ENCODE measurements at places on chromosomes 1 and 21.

DNA sequence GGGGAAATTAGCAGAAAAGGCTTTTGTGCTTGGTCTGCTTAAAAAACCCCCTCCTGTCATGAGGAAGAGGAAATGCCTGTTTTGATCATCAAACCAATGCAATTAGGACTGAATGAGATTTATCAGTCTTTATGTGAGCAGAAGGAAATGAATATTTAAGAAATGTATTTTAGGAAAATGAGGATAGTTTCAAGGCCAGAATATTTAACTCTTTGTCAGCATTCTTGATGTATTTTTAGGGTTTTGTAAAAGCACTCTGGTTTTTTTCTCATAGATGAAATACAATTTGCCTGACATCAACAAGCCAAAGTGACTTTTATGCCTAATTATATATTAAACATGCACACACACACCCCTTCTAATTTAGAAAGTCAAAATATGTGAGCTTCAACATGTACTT lies 213.8 kb downstream of the GRIK1 start:
- DNase-seq = no peak

- no peak for DNase-seq
These were observed 151.9 kb downstream of the MAGI3 start for GRCh38 chr1:113542221-113542701.

DNA sequence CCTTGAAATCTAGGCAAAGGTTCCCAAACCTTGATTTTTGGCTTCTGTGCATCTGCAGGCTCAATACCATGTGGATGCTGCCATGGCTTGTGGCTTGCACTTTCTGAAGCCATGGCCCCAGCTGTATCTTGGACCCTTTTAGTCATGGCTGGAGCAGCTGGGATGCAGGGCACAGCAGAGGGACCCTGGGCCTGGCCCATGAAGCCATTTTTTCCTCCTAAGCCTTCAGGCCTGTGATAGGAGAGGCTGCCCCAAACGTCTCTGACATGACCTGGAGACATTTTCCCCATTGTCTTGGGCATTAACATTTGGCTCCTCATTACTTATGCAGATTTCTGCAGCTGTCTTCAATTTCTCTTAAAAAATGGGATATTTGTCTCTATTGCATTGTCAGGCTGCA lies 97.4 kb downstream of the NPHS2 start:
- no peak for DNase-seq

- no peak for DNase-seq
These were observed 33.5 kb downstream of the RXRG start for GRCh38 chr1:165411396-165411795.

DNA sequence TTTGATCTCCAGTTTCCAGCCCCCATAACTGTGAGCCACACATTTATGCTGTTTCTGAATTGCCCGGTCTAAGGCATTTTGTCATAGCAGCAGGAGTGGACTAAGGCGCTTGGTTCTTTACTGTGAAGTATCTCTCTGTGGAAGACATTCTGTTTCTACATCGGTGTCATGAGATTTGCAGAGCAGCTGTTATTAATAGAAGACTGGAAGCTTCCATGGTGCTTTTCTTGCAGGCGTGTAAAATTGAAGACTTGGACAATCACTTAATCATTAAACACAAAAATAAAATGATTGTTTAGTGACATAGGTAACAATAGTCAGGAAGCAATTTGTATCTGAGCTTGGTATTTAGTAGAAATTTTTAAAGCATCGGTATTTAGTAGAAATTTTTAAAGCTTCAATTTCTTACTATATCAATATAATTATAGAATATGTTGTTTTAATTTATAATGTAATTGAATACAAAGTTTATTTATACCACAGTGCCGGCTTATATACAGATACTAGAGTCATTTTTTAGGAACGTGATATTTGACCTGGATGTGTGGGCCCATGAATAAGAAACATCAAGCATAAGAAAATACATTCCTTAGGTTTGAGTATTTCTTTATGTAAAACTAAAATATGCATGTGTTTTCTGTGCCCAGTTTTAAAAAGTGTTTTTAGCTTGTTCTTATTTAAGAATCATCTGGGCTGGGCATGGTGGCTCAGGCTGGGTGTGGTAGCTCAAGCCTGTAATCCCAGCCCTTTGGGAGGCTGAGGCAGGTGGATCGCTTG lies 60.6 kb upstream of the COL6A1 start:
- DNase-seq = no peak

GRCh38 chr1:54287176-54287650 lies 87.2 kb downstream of the MRPL37 start:
- peak; percentile 37 for DNase-seq

DNA sequence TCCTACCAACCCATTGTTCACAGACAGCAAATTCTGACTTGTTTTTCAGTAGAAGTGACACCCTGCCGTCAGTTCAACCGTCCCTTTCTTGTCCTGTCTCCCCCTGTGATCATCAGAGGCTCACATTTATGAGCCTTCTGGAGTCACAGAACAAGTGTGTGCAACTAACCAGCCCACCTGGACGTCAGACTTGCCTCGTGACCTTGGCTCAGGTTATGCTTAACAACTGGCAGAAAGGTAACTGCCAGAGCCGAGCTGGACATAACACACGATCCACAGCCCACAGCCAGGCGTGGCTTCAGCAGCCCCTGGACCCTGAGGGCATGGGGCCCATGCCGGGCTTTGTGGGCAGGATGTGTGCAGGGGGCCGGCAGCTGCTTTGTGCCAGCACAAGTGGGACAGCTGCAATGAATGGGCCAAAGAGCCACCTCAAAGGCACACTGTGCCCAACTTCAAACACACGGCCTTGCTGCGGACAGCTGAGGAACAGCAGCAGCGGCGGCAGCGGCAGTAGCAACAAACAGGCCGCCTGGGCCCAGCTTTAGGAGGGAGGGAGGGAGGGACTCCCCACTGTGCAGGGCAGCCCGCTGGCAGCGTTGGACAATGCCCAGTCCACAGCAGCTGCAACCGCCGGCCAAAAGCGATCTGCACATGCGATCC lies 103.9 kb downstream of the ZBTB18 start:
- DNase-seq = no peak

- DNase-seq = no peak
These were observed 5.7 kb upstream of the CAP1 start for GRCh38 chr1:40034869-40035268.

DNA sequence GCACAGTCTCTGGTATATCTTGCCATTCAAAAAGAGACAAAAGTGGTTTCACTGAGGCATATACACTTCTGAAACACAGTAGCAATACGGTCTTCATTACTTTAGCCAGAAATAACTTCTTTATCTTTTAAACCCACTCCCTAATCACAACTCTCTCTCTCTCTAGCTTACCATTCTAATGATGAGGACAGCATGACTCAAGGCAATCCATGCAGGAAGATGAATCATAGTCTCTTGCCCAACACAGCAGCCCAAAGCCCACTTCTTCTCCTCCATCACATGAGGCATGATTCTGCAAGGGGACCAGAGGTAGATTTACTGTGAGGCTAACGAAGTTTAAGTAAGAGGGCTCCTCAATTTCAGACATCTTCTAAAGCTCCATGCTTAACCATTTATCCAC lies 285.0 kb upstream of the NR5A2 start:
- DNase-seq = no peak

DNA sequence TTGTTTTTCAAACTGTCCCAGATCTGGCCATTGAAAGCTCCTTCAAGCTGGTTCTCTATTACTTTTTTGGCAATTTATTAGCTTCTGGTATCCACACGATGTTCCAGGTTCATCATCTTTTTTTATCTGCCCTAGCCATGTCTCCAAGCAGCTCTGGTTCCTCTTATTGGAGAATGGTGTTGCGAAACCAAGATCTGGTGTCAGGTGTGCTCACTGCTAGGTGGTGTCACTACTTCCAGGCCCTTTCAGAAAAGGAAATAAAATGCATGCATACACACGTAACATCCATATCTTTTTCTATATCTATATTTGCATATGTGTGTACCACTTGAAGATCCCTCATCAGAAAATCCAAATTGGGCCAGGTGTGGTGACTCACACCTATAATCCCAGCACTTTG lies 53.3 kb downstream of the GATAD2B start:
- DNase-seq = no peak

- no peak for DNase-seq
These were observed 308.2 kb downstream of the BRINP3 start for GRCh38 chr1:190169311-190170067.

DNA sequence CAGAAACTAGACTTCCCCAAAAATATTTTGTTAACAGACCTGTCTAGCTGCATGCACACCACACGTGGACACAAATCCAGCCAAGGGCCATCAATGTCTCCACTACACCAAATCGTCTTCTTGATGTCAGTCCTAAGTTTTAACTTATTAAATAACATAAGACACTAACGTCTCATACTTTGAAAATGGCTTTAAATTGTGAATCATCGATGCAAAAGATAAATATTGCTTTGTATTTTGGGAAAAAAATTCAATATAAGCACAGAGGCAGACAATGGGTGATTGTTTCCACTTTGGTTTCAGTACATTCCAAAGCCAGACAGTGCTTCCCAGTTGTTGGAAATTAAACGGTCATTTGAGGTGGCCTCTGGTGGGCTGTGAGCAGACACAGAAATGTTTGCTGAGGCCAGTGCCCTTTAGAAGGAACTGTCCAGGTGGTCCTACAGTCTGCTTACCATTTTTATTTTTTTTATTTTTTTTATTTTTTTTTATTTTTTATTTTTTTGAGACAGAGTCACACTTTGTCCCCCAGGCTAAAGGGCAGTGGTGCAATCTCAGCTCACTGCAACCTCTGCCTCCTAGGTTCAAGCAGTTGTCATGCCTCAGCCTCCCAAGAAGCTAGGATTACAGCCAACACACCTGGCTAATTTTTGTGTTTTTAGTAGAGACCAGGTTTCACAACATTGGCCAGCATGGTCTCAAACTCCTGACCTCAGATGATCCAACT lies 1.8 kb upstream of the KIAA2013 start:
- no peak for DNase-seq

DNA sequence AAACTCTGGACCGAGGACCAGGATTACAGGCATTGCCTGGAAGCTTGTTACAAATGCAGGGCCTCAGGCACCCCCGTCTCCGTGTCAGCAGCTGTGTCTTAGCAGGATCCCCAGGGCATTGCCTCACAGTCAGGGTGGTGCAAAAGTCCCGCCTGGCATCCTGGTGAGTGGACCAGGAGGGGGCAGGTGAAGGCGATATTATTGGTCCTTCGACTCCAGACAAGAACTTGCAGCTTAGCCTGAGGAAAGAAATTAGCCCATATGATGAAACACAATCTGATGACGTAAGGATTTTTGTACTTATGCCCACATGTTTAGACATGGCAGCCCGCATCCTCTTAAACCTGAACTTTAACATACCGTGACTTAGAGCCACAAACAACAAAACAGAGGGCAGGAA lies 40.8 kb downstream of the RSPH1 start:
- no peak for DNase-seq

GRCh38 chr1:231799363-231799986 lies 172.9 kb downstream of the DISC1 start:
- DNase-seq = no peak

DNA sequence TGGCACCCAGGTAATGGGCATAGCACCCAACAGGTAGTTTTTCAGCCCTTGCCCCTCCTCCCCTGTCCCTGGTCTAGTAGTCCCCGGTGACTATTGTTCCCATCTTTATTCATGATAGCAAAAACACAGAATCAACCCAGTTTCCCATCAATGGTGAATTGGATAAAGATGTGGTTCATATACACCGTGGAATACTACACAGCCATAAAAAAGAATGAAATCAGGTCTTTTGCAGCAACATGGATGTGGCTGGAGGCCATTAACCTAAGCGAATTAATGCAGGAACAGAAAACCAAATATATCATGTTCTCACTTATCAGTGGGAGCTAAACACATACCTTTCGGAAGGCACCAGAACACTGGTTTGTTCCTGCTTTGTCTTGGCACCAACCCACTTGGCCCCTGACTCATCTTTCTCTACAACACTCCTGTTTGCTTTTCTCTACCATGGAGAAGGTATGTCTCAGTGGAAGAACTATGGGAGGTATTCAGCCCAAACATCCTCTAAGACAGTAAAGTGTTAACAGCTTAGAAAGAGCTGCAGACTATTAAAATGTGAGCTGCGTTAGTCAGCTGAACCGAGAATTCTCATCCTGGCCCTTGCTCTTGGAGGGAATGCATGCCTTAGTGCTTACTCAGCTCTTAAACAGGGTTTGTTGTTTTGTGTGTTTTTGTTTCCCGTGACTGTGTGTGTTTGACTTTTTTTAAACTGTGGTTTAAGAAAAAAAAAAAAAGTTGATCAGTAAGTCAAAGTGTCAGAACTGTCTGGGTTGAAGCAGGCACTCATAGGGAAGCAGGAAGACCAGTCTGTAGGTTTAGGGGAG lies 203.0 kb downstream of the TOMM20 start:
- DNase-seq = no peak

DNA sequence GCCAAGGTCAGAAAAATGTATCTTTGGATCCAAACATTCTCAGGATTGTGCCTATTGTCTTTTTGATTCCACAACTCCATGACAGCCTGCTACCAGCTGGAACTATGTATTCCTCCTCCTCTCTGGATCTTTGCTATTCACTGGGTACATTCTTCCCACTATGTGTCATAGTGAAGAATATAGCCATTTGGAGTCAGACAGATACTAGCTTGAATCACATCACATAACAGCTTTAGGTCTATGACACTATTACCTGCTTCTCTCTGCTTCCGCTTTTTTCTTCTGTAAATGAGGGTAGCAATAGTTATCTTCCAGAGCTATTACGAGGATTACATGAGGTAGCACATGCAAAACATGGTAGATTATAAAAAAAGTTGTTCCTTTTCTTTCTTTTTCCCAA lies 5.4 kb upstream of the EXO1 start:
- no peak for DNase-seq

GRCh38 chr1:42935971-42936308 lies 22.7 kb downstream of the SLC2A1 start:
- DNase-seq = no peak

DNA sequence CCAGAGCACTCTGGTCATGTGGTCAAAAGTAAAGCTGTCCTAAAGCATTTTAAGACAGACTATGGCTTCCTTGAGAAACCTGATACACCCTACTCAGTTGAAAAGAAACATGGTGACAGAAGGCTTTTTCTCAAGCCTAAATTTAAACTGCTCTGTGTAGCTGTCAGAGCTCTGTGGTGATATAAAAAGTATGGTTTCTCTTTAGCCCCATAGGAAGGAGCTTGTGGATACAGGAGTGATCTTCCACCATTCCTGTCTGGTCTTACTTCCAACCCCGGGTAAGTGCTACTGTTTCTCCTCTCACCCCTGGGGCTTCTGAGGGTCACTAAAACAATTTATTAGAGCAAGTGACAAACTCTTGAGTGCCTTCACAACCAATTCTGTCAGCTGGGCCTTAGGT lies 8.5 kb downstream of the TP53BP2 start:
- DNase-seq = no peak

- no peak for DNase-seq
These were observed 133.3 kb downstream of the PGBD5 start for GRCh38 chr1:230292689-230293389.

DNA sequence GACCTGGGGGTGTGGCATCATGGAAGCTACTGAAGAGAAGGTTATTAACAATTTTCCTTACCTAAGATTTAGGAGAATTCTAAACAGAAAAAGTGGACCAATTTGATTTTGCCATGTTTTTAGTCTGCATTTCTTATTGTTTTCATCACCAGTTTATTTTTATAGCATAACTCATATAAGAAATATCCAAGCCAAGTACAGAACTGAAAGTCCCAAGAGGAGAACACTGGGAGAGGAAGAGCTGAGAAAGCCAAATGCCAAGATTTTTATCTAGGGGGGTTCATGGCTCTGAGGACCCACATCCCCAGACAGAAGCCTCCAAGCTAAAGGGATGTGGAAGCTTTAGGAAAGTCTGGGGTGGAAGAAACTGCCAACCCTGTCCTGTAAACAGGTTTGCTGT lies 109.4 kb upstream of the DUSP10 start:
- no peak for DNase-seq

- DNase-seq = no peak
These were observed 21.8 kb upstream of the FBXO28 start for GRCh38 chr1:224092111-224092510.
